CD8-positive, alpha-beta T cell (primary cell): ENCODE measurements at places on chromosomes 4 and X.

- no peak for DNase-seq
These were observed 591.8 kb upstream of the CPEB2 start for GRCh38 chr4:14410516-14410915.

- DNase-seq: no peak
These were observed 25.5 kb upstream of the MYOZ2 start for GRCh38 chr4:119110121-119110520.

- DNase-seq: no peak
These were observed 139.0 kb downstream of the DCK start for GRCh38 chr4:71132486-71132885.

GRCh38 chrX:124506066-124506465 lies 159.7 kb downstream of the SH2D1A start:
- DNase-seq: no peak

GRCh38 chrX:150365990-150366911 lies 3.1 kb downstream of the MAMLD1 start:
- DNase-seq: no peak

DNA sequence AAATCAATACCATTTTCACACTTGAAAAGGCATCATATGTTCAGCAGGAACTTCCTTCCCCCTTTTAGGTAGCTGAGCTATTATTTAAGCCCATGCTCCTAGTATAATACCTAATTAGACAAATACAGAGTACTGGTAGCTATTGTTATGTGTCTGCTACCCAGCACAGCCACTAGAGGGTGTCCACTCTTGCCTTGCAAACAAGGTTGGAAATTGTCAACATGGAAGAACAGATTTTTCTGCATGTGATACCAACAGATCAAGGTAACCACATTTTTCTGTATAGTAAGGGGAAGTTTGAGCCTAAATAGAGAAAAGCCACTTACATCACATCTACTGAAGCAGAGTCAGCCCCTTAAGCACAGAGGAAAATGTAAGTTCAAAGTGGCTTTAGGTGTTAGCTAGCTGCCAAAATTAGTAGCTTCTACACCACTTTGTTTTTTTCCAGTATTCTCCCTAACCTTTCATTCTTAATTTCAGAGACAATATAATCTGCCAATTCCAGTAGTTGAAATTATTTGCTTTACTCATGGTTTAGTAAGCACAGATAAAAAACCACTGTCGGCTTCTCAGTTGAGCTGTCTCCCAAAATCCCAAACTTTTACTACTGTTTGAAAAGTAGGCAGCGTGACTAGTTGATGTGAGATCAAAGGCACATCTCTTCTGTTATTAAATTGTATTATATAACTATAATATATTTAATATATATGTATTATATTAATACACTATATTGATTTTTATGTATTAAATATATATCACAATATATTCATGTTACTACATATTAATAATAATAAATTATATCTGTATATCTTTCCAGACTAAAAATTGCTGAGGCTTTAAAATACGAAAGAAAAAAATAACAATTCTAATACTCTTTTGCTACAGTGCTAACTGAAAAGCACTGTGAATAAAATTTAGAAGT lies 38.2 kb downstream of the EDNRA start:
- peak; percentile 54 for DNase-seq

DNA sequence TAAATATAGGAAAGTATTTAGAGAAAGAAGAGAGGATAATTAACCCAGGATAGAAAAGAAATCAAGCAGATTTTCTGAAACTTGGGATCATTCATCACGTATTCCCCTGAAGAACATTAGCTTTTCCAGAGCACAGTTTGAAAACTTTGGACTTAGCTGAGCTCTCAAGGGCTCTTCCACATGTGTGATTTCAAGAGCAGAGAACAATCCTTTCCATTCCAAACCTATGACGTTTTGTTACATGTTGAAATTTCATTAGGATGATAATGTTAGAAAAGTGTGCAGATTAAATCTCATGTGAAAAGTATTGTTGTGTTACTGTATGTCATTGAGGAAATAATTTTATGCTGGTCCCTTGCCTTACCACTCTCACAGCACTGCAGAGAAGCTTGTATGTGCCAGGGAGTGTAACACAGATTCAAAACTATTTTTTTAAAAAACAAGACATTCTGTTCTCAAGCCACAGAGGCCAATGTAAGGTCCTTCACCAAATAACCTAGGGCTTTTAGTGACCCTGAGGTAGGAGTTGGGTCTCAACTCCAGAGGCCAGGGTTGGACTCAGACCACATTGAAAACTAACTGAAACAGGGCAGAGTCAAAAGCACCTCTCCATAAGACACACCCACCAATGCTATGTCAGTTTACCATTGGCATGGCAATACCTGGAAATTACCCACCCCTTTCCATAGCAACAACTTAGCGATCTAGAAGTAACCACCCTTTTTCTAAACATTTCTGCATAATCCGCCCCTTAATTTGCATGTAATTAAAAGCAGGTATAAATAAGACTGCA lies 141.3 kb downstream of the ANXA5 start:
- no peak for DNase-seq

GRCh38 chrX:132652871-132653270 lies 164.0 kb upstream of the MBNL3 start:
- DNase-seq: no peak

- no peak for DNase-seq
These were observed 246.3 kb downstream of the PPP3CA start for GRCh38 chr4:101101072-101101471.
